ENCODE measurements at places on chromosomes 4 and X.

DNA sequence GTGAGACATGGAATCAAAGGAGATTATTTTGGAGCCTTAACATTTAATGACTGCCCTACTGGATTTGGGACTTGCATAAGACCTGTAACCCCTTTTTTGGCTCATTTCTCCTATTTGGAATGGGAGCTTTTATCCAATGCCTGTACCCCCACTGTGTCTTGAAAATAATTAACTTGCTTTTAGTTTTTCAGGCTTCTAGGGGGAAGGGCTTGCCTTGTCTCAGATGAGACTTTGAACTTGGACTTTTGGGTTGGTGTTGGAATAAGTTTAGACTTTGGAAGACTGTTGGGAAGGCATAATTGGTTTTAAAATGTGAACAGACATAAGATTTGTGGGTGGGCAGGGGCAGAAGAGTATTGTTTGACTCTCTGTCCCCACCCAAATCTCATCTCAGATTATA is 189.1 kb upstream of the POU3F4 start:
- no peak for DNase-seq

GRCh38 chrX:17668929-17669328 is 68.4 kb upstream of the SCML1 start:
- no peak for DNase-seq

DNA sequence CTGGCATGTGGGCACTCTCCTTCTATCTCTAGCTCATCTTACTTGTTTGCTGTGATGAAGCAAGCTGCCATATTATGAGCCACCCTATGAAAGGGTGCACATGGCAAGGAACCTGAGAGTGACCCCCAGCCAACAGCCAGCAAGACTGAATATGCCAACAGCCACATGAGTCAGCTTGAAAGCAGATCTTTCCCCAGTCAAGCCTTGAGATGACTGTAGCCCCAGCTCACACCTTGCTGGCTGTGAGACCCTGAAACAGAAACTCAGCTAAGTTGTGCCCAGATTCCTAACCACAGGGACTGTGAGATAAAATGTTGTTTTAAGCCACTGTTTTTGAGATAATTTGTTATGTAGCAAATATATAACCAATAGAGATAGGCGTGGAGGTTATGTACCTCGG is 36.2 kb downstream of the KDM5C start:
- no peak for DNase-seq

DNA sequence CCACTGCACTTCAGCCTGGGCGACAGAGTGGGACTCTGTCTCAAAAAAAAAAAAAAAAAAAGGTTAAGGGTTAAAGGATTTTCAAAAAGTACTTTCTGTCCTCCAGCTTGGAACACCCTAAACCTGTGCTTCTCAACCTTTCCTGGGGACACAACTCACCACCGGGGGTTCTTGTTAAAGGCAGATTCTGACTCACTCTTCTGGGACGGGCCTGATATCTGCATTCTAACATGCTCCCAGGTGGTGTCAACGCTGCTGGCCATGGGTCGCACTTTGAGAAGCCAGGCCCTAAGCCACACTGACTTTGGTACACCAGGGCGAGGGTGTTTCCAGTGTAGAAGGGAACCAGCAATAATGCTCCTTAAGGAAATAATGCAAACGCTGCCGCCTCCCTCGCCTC is 46.1 kb downstream of the AFAP1 start:
- no peak for DNase-seq

DNA sequence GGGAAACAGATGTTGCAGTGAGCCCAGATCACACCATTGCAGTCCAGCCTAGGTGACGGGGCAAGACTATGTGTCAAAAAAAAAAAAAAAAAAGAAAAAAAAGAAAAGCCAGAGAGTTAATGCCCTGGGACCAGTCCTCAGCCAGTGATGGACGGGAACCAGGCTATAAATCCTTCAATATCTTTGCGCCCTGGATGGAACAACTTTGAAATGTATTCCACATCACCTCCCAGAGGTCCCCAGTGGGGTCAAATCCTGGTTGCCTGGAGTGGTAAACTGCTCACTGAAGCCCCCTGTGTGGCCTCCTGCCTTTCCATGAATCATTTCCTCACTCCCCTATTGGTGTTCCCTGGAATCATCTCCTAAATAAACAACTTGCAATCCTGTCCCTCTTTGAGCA is 166.9 kb downstream of the DEFB131A start:
- no peak for DNase-seq

DNA sequence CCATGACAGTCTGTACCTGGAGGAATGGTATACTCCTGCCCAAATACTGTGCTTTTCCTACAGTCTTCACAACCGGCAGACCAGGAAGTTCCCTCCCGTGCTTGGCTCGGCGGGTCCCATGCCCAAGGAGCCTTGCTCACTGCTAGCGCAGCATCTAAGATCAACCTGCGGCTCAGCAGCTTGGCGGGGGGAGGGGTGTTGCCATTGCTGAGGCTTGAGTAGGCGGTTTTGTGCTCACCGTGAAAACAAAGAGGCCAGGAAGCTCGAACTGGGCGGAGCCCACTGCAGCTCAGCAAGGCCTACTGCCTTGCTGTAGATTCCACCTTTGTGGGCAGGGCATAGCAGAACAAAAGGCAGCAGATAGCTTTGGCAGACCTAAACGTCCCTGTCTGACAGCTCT is 152.7 kb downstream of the TEX11 start:
- DNase-seq: no peak

DNA sequence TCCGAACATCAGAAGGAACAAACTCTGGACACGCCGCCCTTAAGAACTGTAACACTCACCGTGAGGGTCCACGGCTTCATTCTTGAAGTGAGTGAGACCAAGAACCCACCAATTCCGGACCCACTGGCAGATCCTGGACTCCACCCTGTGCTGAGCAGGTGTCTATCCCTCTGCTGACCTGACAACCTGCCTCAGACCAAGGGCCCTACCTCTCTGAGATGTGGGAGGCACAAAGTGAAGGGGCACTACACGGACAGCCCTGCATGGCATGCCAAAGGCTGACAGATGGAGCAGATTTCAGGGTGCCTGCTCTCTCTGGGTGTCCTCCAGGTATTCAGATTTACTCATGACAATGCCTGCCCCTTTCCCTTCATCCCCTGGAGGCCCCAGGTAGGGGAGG is 14.0 kb upstream of the HSFX1 start:
- DNase-seq: no peak

GRCh38 chrX:8504451-8504850 is 39.8 kb downstream of the VCX3B start:
- DNase-seq: peak; percentile 29

DNA sequence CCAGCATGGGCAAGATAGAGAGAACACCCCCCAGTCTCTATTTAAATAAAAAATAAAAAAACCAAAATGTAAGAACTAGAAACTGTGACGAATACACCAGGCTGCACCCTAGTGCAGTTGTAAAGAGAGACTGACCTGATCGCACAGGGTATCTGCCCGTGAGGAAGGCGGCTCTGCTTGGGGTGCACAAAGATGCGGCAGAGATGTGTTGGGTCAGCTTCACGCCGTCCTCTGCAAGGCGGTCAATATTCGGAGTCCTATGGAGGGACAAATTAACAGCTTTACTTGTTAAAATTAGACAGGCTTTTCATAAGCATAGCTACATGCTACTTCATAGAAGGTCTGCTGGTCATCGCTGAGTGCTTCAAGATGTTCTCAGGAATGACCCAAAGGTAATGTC is 26.1 kb upstream of the ARSD start:
- no peak for DNase-seq

- no peak for DNase-seq
These were observed 433.9 kb upstream of the CPEB2 start for GRCh38 chr4:14568351-14568750.

DNA sequence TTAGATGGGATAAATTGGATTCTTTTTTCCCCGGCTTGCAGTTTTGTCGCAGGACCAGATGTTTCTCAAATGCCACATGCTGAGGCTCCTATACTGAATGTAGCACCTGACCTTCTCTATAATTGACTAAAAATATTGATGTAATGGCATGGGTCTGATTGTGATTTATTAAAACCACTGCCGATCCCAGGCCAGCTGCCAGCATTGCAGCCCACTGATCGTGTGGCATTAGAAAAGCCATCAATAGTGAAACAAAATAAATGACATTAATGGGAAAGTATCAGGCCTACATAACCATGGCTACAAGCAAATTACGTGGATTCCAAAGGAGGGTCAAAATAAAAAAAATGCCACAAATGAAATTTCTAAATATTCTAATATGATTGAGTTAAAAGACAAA is 98.7 kb downstream of the MAB21L2 start:
- no peak for DNase-seq

- peak; percentile 4 for DNase-seq
These were observed 2.0 kb downstream of the C4orf51 start for GRCh38 chr4:145681956-145682355.

- DNase-seq: peak; percentile 64
These were observed 90.6 kb downstream of the MID1IP1 start for GRCh38 chrX:38891641-38892413.

DNA sequence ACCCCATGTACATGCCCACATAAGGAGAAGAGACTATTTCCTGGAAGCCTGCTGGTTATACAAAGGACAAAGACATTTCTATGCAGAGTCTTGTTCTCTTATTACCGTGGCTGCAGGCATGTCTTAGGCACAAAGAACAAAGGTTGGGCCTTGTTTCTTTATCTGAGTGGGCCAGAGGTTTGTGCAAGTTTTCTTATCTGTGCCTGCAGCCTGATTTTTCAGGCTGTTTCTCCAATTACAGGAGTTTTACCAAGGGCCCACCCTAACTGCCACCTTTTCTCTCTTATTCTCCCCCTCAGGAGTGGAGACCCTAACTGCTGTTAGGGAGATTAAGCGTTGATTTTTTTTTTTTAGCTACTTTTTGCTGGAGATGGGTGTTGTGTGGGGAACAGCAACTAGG is 3.5 kb downstream of the TENT5D start:
- no peak for DNase-seq

- DNase-seq: no peak
These were observed 8.1 kb upstream of the MRPL1 start for GRCh38 chr4:77854431-77855111.

- no peak for DNase-seq
These were observed 13.0 kb downstream of the CORIN start for GRCh38 chr4:47824840-47825239.

DNA sequence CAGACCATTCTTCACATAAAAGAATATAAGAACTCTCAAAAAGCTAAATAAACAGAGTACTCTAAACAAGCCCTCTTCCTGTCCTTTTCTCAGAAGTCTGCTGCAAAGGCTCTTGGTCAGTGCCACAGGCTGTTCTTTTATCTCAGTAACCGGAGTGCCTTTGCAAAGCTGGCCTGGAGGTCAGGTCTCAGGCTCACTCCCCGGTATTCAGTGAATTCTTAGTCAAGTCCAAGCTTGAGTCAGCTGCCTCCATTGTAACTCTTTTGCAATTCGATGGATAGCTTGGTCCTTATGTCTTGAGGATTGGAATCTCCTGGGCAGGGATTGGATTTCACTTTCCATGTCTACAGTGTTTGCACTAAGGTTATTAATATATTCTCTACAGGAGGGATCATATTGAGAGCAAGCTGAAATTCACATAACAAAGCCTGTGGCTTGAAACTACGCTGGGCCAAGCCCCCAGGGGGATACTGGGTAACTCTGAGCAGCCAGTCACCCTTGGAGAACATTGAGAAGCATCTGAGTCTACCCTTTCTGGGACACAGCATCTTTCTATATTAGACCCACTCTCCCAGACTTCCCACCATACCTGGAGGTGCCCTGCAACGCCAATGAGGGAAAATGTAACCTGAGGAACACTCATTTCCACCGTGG is 10.0 kb upstream of the HS6ST2 start:
- no peak for DNase-seq

DNA sequence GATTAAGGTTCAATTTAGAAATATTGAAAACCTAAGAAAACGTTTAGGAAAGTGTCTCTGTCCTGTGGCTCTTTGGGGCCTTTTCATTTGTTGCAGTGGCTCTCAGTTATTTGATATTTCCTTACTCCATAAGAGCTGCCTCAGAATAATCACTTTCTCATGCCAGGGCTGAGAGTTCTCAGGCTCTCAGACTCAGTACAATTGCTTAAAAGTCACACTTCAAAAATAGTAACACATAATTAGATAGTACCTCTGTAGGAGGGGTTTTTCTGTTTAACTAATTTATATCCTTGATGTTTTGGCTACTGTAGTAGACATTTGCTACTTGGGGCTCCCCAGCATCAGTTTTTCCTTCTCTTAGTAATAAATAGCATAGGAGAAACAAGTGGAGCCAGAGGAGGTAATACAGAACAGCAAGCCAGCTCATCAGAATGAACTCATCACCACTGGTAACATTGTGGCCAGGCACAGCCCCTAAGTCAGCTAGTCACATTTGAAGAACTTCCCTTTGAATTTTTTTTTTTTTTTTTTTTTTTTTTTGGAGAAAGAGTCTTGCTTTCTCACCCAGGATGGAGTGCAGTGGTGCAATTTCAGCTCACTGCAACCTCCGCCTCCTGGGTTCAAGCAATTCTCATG is 8.0 kb upstream of the HNRNPD start:
- DNase-seq: no peak

GRCh38 chr4:117817301-117817700 is 217.0 kb upstream of the NDST3 start:
- DNase-seq: no peak

DNA sequence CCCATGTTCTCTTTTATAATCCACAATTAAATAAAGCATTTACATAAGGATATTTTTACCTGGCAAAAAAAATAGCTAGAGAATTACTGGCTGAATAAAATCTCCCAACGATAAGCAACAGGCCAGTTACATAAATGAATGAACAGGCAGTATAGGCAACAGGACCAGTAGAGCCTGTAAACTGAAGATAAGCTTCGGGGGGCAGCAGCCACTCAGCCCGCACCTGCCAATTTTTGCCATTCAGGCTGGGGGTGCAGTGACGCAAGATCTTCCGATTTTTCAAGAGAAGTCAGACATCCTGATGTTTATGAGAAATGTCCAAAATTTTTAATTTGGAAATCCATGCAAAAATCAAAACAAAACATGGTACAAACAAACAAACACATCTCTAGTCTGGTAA is 49.0 kb upstream of the CDKN2AIP start:
- no peak for DNase-seq

- DNase-seq: no peak
These were observed at the start of gene ZNF732 for GRCh38 chr4:304969-305680. Gene ZNF732, minus strand, starts transcription at chr4:305474. Its CDS starts 164 bp downstream, at chr4:305310.

- DNase-seq: peak; percentile 16
These were observed 11.9 kb downstream of the CA5B start for GRCh38 chrX:15749642-15750610.

DNA sequence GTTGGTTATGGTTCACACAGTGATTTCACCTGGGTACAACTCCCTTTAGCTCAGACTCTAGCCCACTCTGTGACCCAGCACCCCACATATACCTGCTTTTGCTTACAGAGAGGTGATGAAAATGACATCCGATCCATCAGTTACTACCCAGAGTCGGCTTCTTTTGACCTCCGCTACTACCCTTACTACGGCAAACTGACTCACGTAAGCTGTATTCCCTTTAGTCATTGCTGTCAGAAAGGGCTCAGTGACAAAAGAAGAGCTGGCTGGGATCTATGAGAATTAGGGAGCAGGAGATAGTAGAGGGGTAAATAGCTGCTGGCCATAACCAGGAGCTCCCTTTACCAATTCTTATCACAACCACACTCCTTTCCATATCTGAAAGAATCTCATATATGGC is 16.7 kb downstream of the ATP1B4 start:
- no peak for DNase-seq

Measured in EL (cell line).